ENCODE measurements at places on chromosomes 1 and 21.

DNA sequence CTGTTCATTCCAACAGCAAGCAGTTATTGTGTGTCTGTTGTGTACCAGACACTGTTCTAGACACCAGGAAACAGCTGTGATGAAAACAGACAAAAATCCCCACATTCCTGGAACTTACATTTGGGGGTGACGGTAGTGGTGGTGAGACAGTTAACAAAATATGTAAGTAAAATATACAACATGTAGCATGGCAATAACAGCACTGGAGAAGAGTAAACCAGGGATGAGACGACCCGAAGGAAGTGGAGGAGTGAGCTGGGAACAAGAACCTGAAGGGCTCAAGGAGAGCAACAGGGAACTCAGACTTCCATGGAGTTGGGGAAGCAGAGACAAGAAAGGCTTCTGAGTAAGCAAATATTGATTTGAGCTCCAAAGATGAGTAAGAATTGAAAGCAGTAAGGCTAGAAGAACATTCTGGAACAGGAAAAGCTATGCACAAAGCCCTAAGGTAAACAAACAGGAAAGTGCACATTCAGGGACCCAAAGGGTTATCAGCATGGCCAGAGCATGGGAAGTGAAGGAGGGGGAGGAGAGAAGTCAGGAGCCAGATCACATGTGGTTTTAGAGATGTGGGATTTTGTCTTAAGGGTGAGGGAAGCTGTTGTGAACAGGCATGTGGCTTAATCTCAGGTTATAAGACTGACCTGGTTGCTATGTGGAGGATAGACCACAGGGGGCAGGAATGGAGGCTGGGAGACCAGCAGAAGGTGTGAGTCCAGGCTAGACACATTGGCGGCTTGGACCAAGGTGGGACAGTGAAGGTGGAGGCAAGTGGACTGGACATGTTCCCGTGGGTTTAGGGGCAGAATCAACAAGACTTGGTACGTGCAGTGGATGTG, 7.3 kb downstream of the CSF1 start:
- DNase-seq, result no peak

DNA sequence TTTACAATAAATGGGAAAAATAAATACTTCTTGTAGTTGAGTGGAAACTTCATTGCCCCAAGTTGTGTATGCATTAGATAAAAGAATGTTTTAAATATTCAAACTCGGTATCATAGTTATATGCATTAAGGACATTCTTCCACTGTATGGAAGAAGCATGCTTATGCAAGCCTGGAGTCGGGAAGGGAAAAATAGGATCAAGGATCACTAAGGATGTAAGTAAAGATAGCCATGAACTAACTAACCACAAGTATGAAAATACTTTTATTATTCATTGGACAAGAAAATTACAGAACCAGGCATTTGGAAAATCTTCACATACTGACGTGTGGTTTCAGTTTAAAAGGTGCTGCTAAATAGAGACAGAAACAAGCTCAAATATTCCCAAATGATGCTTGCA, 26.9 kb upstream of the DPYD start:
- no peak for DNase-seq

GRCh38 chr1:192579010-192579738, 3.6 kb downstream of the RGS1 start:
- no peak for DNase-seq

DNA sequence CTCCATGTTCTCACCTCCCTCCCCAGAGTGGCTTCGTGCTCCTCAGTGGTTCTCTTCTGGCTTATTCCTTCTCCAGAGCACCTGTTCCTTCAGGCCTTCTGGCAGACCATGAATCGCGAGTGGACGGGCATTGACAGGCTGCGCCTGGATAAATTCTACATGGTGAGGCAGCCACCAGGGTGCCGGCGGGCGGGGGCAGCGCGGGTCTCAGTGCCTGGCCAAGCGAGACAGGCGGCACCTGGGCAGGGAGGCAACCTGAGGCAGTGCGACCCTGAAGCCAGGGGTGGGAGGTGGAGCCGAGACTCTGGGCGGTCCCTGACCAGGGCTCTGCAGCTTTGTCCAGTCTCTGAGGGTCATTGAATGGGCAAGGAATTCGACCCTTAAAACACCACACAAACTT, 3.9 kb downstream of the RRP1 start:
- DNase-seq, result no peak

- no peak for DNase-seq
Observed at GRCh38 chr1:171142416-171143385, 42.4 kb upstream of the FMO2 start.

DNA sequence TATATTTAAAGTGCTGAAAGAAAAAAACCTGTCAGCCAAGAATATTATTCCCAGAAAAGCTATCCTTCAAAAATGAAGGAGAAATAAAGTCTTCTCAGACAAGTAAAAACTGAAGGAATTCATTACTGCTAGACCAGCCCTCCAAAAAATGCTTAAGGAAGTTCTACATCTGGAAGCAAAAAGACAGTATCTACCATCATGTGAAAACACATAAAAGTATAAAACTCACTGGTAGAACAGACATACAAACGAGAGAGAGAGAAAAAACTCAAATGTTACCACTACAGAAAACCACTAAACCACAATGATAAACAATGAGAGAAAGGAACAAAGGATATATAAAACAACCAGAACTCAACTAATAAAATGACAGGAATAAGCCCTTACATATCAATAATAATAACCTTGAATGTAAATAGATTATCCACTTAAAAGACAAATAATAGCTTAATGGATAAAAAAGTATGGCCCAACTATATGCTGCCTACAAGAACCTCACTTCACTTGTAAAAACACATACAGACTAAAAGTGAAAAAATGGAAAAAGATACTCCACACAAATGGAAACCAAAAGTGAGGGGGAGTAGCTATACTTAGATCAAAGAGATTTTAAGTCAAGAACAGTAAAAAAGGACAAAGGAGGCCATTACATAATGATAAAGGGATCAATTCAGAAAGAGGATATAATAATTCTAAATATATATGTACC, 22.0 kb downstream of the NSL1 start:
- DNase-seq, result no peak

GRCh38 chr1:212979340-212980122, 29.2 kb downstream of the VASH2 start:
- no peak for DNase-seq

DNA sequence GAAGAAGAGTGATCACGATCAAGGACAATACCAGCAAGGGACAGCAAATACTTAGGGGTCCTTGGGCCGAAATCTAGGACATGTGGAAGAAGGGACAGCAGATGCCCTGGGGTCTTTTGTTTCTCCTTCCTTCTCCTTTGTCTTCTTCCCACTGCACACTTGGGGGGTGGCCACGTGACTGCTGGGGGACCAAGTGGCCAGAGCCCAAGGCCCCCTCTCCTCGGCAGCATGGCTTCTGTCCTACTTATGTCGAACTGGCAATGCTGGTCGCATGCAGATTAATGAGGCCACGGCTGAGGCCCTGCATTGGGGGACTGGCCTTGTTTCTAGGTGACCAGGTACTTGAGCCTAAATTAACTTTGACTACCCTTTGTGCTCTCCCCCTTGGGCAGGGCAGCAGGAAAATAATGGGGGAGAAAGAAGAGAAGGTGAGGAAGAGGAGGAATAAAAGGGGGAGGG, 83.0 kb downstream of the GRIK3 start:
- DNase-seq, result no peak

DNA sequence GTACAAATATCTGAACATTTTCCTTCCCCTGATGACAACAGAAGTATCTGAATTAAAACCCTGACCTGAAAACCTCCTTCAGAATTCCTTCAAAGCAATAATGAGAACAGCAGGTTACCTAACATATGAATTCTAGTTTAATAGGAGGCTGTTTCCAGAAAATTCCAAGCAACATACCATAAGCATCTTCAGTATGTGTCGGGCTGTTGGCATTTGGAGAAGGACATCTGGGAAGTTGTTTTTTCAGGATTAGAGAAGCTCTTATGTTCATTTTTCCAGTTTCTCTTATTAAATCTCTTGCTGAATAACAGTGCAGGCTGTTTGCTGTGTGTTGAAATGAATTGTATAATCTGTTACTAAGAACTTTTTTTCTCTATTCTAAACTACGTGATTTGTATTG, 101.5 kb downstream of the PLA2G4A start:
- DNase-seq, result no peak

DNA sequence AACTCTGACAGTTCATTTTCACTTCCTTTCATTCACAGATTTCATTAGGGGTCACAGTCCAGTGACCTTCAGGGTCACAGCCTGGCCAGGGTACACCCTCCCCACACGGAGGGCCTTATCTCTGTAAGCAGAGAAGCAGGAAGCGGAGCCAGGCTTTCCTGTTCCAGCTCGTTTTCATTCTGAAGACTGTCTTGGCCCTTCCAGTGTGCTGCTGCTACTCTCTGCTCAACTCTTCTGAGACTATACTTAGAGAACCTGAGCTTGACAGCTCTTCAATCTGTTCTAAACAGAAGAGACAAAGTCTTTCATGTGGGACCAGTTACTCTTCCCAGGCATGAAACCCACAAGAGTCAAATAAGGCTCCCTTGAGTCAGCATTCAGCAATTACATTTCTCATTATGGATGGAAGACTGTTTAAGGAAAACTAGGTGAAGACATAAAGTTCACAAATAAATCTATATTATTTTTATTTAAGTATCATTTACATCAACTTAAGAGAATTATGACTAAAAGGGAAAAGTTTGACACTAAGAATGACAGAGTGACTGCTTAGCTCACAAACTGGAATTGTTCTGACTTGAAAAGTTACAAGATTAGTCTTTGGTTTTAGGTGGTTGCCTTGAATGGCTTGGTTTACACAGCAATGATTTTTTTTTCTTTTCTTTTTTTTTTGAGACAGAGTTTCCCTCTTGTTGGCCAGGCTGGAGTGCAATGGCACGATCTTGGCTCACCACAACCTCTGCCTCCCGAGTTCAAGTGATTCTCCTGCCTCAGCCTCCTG, 4.8 kb upstream of the TDRD10 start:
- DNase-seq, result peak; percentile 27

DNA sequence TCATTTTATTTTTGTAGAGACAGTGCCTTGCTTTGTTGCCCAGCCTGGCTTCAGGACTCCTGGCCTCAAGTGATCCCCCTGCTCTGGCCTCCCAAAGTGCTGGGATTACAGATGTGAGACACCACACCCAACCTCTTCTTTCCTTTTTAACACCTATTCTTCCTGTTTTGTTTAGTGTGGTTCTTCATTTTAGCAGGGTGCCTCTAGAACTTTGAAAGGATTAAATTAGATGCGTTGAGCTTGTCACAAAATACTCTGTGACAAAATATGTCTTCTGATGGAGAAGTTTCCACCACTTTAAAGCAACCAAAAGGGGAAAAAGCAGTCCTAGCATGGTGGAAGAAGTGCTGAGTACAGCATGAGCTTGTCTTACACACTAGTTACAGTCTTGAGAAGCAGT, 42.0 kb downstream of the CDC14A start:
- DNase-seq, result no peak

- DNase-seq, result no peak
Observed at GRCh38 chr1:224740685-224741052, 124.6 kb downstream of the CNIH3 start.

- DNase-seq, result no peak
Observed at GRCh38 chr1:91511386-91511785, 10.7 kb downstream of the CDC7 start.

DNA sequence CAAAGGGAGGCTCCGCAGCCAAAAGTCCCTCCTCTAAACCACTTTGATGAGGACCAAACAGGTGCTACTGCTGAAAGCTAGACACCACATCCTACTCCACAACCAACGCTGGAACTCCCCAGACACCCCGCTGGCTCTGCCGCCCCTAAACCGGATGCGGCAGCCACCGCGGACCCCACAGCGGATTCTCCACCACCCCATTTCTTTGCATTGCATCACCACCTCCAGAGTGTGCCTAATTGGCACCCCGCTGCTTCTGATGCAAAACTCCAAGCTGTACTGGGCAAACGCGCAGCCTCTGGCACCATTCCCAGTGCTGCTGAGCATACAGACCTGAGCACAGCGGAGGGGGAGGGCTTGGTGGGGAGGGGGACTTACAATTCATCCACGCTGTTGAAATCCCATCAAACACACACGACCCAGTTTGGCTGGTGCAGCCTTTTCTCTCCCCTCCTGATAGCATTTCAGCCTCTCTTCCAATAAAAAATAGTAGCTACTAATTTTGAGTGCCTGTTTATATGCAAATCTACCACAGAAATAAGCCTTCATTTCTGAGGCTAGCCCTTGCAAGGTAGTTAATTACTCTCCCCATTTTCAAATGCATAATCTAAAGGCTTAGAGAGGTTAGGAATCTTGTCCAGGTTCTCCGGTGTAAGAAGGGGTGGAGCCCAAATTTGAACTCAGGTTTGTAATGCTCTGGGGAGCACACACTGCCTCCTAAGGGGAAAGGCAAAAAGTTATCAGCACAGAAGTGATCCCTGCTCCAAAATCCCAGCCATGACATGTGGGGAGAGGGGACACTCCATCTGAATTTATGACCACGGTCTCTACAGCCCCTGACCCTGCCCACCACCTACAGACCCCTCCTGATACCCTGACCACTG, 12.2 kb upstream of the RGS16 start:
- peak; percentile 89 for DNase-seq

DNA sequence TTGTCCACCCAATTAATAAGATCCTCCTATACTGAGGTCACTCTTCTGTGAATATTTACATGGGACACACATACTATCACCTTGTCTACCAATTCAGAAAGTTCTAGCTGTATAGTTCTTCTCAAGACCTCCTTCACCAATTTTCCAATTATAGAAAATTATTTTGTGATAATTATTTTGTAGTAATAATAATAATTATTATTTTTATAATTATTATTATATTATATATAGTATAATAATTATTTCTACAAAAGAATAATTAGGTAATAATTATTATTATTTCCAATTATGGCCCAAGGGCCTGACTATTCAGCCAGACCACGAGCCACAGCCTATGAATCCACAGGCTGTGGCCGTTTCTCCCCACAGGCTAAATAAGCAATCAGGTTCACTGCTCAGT, 164.1 kb upstream of the IGSF21 start:
- DNase-seq, result no peak

DNA sequence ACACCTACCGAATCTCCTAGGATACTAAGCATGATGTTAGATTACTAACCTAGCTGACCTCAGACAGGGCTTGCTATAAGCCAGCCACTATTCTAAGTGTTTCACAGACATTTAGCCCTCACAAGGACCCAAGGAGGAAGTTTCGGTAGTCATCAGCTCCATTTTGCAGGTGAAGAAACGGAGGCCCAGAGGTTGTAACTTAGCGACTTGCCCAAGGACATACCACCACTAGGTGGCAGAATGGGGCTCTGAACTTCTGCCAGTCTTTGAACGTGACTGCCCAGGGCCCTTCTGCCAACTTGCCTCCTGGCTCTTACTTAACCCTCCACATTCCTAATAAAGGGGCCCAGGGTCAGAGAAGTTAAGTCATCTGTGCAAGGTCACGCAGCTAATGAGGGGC, 283.5 kb downstream of the C1orf94 start:
- peak; percentile 69 for DNase-seq

Measured in activated naive CD4-positive, alpha-beta T cell treated with anti-CD3 and anti-CD28 coated beads, Interleukin-2, amount 10 ng/mL, durations not matched to agents 7 days and 5 days (primary cell).